ENCODE measurements at places on chromosomes 11 and 22.
A peak's percentile ranks its signal among the peaks of the same experiment; 100 is the strongest.

GRCh38 chr22:37334461-37334858, 52.2 kb downstream of the CYTH4 start:
- DNase-seq: no peak

DNA sequence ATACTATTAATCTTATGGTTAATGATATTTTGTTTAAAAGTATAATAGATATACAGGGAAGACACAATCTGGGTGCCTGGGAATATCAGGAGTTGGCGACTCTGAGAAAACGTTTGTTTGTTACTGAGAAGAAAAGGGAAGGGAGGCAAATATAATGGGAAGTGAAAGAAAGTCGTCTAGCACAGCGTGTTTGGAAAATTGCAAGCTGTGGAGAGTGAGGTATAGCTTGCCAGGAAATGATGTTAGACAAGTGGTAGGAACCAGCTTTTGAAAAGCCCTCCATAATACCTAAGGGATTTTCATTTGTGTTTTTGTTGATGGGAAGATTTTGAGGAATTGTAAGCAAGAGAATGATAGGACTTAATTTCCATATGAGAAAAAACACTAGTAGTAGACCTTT, 322.2 kb downstream of the LUZP2 start:
- DNase-seq: no peak

DNA sequence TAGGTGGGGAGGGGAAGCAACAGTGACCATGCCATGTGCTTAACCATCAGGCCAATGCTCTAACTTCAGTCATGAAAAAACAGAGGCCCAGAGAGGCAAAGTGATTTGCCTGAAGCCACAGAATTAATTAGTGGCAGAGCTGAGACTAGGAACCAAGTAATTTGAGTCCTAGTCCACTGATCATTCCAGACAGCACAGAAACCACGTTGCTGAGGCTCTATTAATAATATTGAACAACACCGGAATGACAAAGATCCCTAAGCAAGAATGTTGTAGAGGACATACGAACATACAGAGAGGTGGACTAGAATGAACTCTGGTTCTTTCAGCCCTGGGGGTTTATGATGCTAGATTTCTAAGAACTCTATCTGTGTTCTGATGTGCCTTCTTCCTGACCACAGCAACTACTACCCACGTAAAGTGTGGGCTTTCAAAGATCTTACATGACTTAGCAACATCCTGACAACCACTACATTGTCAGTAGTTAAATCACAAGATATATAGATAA, 92.3 kb downstream of the GAB2 start:
- peak; percentile 48 for DNase-seq

DNA sequence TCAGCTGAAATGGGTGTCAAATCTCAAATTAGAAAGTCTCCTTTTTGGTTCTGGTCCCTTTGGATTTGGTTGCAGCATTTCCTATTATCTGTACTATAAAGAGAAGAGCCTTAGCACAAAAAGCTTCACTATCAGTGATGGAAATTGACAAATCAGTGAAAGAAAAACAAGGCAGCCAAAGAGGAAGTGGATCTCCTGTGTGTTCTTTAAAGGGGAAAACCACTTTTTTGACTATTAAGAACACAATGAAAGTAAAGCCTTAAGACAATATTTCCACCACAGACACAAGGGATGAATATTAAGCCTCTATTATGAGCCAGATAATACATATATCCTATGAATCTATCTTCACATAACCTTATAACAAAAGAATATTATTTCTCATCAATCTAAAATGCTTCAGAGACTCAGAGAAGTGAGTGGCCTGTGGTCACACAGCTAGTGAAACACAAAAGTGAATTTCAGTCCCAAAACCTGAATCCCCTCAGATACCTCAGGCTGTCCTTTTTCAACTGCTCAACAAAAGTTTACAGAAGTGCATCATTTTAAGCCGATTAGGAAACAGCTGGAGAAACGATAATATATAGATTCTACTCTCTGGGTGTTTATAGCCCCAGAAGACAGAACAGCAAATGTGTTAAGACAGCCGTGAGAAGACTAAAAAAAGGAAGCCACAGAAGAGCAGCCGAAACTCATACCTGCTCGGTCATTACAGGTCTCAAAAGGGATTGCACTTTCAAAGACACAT, 24.4 kb upstream of the FSHB start:
- DNase-seq: no peak

- DNase-seq: no peak
These were observed 1049.1 kb downstream of the BRD1 start for GRCh38 chr22:48778308-48779195.

GRCh38 chr11:116422956-116423600, 349.7 kb downstream of the BUD13 start:
- DNase-seq: no peak

Measured in activated CD4-positive, alpha-beta T cell treated with anti-CD3 and anti-CD28 coated beads, Interleukin-2, amount 10 ng/mL, durations not matched to agents 7 days and 5 days (primary cell).